ENCODE measurements at places on chromosomes 5 and 9.

DNA sequence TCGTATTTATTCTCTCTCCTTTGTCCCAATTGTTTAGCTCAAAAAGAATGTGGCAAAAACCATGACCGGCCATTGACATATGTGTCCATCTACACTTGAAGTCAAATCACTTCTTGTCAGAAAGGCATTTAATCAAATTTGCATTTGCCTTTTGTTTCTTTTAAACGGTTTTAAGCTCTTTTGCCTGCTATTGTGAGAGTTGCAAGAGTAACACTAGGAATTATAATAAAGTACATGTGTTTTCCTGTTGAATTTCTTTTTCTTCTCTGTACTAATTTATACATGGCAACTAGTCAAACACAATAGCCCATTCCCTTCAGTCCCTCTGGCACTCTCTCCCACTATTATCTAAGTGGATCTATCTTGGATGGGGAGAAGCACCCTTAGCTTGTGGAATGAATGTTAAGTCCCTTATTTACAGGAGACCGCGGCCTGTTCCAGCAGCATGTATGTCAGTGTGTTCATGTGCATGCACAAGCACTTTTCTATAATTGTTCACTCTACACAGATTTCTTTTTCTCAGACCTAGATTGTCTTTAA lies 3.2 kb downstream of the ADAMTSL1 start:
- DNase-seq: no peak

DNA sequence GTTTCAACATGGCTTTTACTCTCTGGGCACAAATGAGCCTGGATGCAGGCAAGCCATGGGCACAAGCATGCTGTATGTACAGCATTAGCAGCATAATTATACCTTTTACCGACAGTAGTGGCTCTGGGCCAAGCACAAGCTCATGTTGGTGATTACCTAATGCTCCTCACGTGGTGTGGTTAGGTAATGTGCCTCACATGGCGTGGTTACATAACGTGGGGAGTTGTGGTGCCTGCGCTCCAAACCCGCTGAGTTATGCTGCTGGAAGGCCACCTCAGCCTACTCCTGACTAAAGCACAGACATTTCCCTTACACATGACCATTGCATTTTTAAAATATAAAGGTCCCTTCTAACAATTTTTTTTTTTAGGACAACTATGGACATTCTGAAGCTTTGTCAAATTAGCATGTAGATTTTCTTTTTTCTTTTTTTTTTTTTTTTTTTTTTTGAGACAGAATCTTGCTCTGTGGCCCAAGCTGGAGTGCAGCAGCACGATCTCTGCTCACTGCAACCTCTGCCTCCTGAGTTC lies 794.0 kb downstream of the EFNA5 start:
- no peak for DNase-seq

- DNase-seq: no peak
Measured at GRCh38 chr5:173011566-173011965, 28.0 kb downstream of the ATP6V0E1 start.

DNA sequence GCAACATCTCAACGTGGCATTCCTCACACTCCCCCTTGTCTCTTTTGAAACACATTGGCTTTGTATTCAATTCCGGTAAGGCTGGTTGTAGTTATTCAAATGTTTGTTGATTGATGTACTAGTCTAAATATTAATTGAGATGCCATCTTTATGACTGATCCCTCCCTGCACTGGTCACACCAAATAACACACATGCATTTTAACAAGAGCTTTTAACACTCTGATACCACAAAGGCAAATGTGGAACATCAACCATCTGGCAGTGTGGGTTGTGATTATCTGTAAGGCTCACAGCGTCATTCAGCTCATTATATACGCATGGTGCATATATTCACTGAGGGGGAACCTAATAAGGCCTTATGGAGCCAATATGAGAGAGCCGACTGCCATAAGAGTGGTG lies 305.0 kb downstream of the TENT4A start:
- no peak for DNase-seq

DNA sequence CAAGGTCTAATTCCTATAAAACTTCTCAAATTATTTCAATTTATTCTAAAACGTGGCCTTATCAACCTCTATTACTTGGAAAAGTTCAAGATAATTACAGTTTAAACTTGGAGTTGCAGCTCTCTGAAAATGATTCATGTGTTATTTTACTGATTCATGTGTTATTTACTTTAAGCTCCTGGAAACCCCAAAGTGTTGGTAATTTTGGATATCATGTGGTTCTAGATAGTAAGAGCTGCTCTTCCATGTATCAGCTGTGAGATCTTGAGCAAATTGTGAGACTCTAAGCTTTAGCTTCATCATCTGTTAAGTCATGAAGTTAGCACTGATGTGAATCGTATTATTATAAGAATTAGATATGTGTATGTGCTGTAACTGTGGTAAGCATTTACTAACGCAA lies 749.2 kb downstream of the TLE4 start:
- DNase-seq: no peak

All from RWPE1 (cell line).